ENCODE measurements at places on chromosomes 3 and 15.

DNA sequence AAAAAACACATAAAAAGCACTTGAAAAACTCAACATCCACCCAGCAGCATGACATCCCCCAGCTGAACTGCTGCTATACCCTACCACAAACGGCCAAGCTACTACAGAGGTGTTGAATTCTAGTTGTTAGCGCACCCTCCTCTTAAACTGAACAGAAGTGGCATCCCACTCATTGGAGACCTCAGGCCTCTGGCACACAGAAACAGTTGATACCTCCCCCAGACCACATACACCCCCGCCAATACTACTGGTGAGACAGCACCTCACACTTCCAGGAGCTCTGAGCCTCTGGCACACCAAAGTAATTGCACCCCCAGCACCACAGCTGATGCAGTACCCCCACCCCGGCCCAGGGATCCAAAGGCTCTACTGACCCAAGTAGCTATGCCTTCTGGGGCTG, 190.2 kb downstream of the SCAPER start:
- no peak for DNase-seq

- no peak for DNase-seq
Measured at GRCh38 chr3:118948146-118948545, 86.5 kb downstream of the IGSF11 start.

DNA sequence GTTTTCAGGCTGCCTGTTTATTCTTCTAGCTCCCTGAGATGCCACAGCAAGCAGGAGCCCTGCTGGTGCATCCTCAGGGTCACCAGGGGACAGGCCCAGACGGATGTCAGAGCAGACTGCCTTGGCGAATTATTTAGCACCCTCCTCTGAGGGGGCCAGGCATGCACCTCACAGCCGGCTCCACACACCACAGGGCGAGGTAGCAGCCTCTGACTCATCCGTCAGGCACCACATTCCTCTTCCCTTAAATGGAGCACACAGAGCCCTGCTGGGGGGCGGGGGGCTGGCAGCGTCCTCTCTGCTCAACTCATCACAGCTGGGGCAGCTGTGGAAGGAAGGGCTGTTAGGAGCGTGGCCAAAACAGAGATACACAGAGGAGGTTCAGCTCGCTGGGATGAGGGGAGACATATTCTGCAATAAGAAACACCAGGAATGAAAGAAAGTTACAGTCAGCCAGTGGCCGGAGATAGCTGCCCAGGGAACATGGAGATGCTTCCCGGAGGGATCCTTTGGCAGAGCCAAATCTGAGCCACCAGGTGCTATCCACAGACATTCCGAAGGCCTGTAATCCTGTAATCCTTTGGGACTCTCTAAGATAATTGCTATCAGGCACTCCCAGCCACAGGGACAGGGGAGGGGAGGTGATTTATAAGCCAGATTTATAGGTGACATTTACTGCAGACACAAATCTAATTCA, 13.9 kb upstream of the PRICKLE2 start:
- DNase-seq: no peak

DNA sequence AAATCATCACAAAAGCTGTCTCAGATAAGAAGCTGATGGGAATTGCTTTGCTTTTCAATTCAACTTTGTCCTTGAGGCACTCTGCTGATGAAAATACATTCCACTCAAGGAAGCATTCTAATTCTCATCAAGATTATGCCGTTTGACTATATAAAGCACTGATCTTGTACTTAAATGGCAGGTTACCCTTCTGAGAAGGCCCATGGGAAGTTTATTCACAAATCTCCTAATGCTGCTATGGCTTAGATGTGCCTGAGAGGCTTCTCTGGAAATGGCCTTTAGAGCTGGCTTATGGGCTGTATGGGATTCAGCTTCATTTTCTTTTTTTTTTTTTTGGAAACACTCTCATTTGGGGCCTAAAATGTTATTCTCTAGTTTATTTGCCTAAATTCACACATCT, 69.7 kb upstream of the ARNT2 start:
- DNase-seq: no peak

DNA sequence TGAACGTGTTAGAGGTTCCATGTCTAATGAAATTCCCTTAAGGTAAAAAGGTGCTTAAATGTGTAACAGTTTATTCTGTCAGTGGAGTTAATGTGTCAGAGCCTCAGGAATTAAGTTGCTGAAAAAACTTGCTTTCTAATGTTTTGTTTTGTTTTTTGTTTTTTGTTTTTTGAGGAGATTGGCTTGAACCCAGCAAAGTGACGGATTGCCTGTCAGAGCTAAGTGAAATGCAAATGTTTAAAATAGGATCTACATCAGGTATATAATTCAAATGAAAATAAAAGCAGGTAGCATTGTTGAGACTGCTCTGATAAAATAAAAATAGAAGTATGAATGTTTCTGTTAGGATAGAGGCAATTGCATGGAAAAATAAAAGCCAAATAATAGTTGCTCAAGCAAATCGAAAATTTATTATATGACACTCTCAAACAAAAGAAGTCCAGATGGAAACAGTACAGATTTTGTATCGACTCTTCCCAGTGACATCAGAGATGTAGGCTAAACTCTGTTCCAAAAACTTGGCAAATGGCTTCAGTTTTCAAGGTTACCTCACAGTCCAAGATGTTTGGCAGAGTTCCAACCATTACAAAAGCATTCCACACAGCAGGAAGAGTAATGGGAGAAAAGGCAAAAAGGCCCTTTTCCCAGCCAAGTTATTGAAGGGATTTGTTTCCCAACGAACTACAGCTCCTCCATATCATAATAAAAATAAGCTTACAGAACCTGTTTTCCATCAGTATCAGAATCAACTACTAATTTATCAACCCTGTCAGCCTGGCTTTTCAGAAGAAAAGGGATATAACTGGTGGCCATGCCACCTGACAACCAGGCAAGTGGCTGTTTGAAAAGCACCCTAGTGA, 291.0 kb downstream of the TBL1XR1 start:
- no peak for DNase-seq

DNA sequence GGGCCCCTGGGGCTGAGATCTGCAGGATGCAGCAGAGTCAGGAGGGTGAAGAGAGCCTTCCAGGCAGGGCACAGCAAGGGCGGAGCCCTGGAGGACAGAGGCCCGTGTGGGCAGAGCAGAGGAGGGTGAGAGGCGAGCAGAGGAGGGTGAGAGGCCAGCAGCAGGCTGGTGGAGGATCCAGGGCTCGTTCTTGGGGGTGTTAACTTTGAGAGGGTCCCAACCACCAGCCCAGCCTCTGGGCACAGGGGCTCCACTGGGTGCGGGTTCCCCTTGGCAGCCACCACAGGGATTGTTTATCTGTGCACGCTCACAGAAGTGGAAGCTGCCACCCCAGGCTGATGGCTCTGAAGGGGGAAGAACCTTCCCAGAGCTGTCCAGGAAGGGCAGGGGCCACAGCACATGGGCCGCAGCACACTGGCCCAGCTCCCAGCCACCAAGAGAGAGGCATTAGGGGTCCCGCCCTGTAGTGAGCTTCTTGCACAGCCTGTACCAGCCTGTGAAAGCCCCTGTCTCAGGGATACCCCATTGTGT, 9.3 kb upstream of the PLXND1 start:
- no peak for DNase-seq

- DNase-seq: no peak
Measured at GRCh38 chr3:19264424-19264823, 116.1 kb downstream of the KCNH8 start.

GRCh38 chr15:29601811-29602210, 220.5 kb downstream of the TJP1 start:
- no peak for DNase-seq

- no peak for DNase-seq
Measured at GRCh38 chr3:119359476-119360326, 65.5 kb downstream of the ARHGAP31 start.

GRCh38 chr3:83317605-83318004, 1556.2 kb upstream of the GBE1 start:
- DNase-seq: no peak

DNA sequence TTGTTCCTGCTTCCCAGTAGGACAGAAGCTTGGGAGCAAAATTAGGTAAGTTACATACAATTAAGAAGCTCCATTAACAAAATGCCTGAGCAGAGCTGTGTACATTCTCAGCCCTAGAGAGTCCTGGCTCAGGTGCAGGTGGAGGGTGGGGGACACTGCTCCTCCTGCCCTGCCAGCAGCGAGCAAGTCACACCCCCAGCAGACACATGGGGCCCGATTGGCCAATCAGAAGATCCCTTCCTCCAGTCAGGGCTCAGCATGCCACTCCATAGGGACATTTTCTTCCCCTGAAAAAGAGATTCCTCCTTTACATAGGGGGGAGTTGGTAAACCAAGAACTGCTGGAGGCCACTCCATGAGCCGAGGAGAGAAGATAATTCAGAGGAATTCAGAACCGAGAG, 62.1 kb downstream of the PLXNA1 start:
- DNase-seq: no peak

- peak; percentile 35 for DNase-seq
Measured at GRCh38 chr15:32730677-32731654, 13.2 kb downstream of the GREM1 start.

GRCh38 chr3:134656211-134656800, 5.5 kb upstream of the KY start:
- DNase-seq: no peak

DNA sequence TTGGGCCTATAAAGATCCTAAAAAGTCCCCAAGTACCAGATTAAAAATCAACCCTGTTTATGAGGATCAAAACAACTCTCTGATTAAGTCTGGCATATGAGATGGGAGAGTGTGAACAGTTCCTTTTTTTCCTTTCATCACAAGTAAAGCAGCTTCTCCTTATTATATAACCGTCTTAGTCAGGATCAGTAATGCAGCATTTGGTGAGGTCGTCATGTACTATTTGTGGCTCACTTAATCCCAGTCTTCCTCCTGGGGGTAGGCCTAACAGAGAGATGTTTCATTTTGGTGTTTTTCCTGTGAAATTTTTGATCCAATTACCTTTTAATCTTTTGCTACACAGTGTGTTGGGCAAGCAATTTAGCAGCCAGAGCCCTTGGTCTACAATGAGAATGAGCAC, 333.1 kb upstream of the KCNMB2 start:
- no peak for DNase-seq

- no peak for DNase-seq
Measured at GRCh38 chr3:79994397-79994796, 226.6 kb upstream of the ROBO1 start.

DNA sequence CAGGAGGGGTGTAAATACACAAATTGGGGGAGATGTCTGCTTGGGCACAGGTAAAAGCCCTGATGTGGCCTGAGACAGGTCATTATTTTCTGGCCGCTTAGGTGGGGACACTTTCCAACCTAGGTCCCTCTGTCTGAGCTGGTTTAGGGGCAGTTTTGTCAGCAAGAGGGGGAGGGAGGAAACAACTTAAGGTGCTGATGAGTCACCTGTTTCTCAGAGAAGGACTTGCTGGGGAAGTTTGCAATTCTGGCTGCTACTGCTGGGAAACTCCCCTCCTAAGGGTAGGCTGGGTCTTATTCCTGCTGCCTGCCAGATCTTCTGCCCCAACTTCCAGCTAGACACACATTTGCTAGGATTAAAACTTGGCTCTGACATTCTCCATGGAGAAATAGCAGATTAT, 4.8 kb upstream of the RHOV start:
- no peak for DNase-seq

GRCh38 chr15:66906668-66907614, 158.5 kb upstream of the SMAD3 start:
- no peak for DNase-seq

- no peak for DNase-seq
Measured at GRCh38 chr3:150391161-150391560, 16.9 kb upstream of the TSC22D2 start.

GRCh38 chr15:69734699-69735098, 282.1 kb downstream of the RPLP1 start:
- no peak for DNase-seq

GRCh38 chr15:81948751-81949150, 97.1 kb downstream of the MEX3B start:
- peak; percentile 24 for DNase-seq

- no peak for DNase-seq
Measured at GRCh38 chr3:112561484-112561733, 353 bp downstream of the ATG3 start.

DNA sequence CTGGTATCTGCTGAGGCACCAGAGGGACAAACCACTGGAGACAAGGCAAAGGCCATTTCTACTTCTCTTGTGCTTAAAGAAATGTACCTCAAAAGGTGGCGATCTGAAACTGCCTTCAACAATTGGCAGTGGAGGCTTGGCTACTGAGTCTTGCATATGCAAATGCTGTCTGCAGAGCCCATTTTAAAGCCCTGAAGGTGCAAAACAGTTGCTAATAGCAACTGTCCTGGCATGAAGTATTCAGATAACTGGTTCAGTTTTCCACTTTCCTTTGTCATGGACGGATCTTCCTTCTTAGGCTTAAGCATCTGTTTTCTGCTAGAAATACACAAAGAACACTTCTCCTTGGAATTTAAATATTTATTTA, 71.4 kb upstream of the PSMD6 start:
- no peak for DNase-seq

DNA sequence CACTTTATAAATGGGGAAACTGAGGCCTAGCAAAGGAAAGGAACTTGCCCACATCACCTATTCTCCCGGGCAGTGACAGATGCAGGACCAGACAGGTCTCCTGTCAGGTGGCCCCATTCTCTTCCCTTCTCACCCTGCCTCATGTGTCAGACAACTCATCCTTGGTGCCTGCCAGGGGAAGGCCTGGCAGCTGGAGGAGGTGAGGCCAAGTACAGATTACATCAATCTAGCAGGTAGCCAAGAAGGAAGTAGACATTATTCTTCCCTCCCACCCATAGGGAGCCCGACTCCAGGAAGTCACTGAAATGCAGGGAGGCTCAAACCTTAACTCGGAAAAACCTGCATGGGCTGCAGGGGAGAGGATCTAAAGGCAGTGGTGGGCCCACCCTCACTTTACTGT, 39.6 kb downstream of the DAPK2 start:
- no peak for DNase-seq

GRCh38 chr3:168996622-168997021, 666.9 kb downstream of the MECOM start:
- DNase-seq: no peak
